ENCODE measurements at places on chromosomes 7 and 10. TPM values are rescaled to one million over a fixed set of nuclear protein-coding genes. Genes with fewer than 3 reads are reported as not detected.

Gene ATOH7
- 0.88 TPM for total RNA-seq

Gene LIPK
- not detected for total RNA-seq

Gene PSTK
- 12.7 TPM for total RNA-seq

Gene KCNH2
- total RNA-seq = 0.58 TPM

Gene RTKN2
- total RNA-seq = 7.3 TPM

Gene ZCCHC24
- total RNA-seq = 8.7 TPM

Gene GDF2
- not detected for total RNA-seq

Gene TMEM139
- 0.62 TPM for total RNA-seq

Gene IFIT1
- 123 TPM for total RNA-seq

Gene ASZ1
- 0.14 TPM for total RNA-seq

Gene UCMA
- total RNA-seq = not detected

Gene LDB3
- 0.16 TPM for total RNA-seq

Gene CASTOR2
- total RNA-seq = 9.2 TPM

Gene METTL27
- 0.48 TPM for total RNA-seq

Gene LRRD1
- 0.12 TPM for total RNA-seq

Gene ITPRID1
- total RNA-seq = 0.39 TPM

Gene GLI3
- total RNA-seq = 4.9 TPM

Gene ITGA8
- 9.2 TPM for total RNA-seq

Gene NUB1
- 70.1 TPM for total RNA-seq

Gene CYP2C18
- 0.04 TPM for total RNA-seq

Gene LOXL4
- total RNA-seq = 0.27 TPM

Gene ASB15
- total RNA-seq = not detected

Gene PNLIPRP2
- not detected for total RNA-seq

Gene SLC16A12
- 0.08 TPM for total RNA-seq

Gene ZP3
- total RNA-seq = 0.97 TPM

Gene OR13A1
- total RNA-seq = not detected

Gene HABP2
- not detected for total RNA-seq

Gene C10orf67
- total RNA-seq = not detected

Gene IFRD1
- 107 TPM for total RNA-seq

Gene DYDC2
- total RNA-seq = 0.47 TPM

Gene ENKUR
- not detected for total RNA-seq

Gene KNDC1
- 0.39 TPM for total RNA-seq

Gene NEUROG3
- total RNA-seq = 0.14 TPM

Gene OR2A14
- not detected for total RNA-seq

Gene SLC25A13
- total RNA-seq = 56.2 TPM

Gene ANKIB1
- 31.9 TPM for total RNA-seq

Gene HTR5A
- not detected for total RNA-seq

Gene PLEKHS1
- 0.80 TPM for total RNA-seq

Gene CHRM2
- total RNA-seq = 0.04 TPM

Gene TMEM273
- total RNA-seq = 5.2 TPM

Gene SLC26A3
- total RNA-seq = not detected

Gene KLF14
- total RNA-seq = 0.64 TPM

Gene SPDYE5
- total RNA-seq = not detected

Gene C10orf62
- not detected for total RNA-seq

Gene C10orf53
- total RNA-seq = not detected

Gene PPP1R17
- not detected for total RNA-seq

Gene FEZF1
- 2.3 TPM for total RNA-seq

Gene GTPBP4
- 29.1 TPM for total RNA-seq
